ENCODE measurements at places on chromosomes 16 and 17. TPM values are rescaled to one million over a fixed set of nuclear protein-coding genes. Genes with fewer than 3 reads are reported as not detected.

- DNase-seq, result no peak
Measured at GRCh38 chr17:7858522-7858810, 663 bp downstream of the CYB5D1 start.

The CACNG3 gene
- not detected for polyA plus RNA-seq

GRCh38 chr16:62102588-62102987, 66.3 kb upstream of the CDH8 start:
- no peak for DNase-seq

GRCh38 chr17:17826342-17826713, 10.5 kb downstream of the SREBF1 start:
- no peak for DNase-seq

The SCPEP1 gene
- polyA plus RNA-seq, result 66.4 TPM

- DNase-seq, result no peak
Measured at GRCh38 chr17:29165800-29166506, 14.2 kb downstream of the MYO18A start.

The DPEP3 gene
- not detected for polyA plus RNA-seq

The NPIPB13 gene
- 1.7 TPM for polyA plus RNA-seq

DNA sequence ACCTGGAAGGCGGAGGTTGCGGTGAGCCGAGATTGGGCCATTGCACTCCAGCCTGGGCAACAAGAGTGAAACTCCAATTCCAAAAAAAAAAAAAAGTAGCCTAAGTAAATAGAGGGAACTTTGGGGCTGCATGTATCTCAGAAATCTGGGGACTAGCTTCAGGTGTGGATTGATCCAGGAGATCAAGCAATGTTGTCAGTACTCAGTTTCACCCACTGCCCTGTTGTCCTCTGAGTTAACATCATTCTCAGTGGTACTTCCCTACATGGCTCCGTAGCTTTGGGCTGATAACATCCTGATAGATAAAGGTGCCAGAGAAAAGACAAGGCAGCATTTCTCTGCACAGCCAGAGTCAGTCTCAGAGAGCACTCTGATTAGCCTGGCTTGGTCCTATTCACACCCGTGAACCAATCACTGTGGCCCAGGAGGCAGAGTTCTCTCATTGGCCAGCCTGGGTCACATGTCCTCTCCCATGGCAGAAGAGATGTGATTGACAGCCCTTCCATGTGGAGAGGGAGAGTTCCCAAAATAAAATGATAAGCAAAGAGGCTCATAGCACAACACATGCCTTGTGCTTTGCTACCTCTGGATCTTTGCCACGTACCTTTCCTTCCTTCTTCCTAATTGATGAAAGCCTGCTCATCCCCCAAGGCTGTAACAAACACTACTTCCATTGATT, 99.6 kb downstream of the ABCC1 start:
- DNase-seq, result no peak

The VTN gene
- 0.53 TPM for polyA plus RNA-seq

DNA sequence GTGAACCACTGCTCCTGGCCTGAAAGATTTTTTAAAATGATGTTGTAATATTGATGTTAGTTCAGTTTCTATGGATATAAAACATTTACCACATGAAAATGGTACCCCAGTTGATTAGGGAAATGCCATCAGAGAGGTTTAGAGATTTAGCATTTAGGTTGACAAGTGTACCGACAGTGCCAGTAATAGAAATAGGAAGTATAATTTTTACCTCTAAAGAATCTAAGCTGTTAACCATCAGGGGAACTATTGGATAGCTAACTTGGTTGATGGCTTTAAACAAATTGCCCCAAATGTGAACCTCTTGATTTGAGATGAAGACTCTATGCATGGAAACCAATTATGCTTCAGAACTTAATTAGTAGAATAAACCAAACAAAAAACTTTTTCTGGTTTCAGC, 6.4 kb downstream of the CBFB start:
- DNase-seq, result no peak

The LITAFD gene
- not detected for polyA plus RNA-seq

- no peak for DNase-seq
Measured at GRCh38 chr17:57597531-57598453, 147.3 kb downstream of the CCDC182 start.

GRCh38 chr16:17206712-17207111, 264.0 kb downstream of the XYLT1 start:
- DNase-seq, result no peak

The SUZ12 gene
- 24.1 TPM for polyA plus RNA-seq

- DNase-seq, result no peak
Measured at GRCh38 chr17:82228278-82228841, 482 bp upstream of the SLC16A3 start.

- DNase-seq, result no peak
Measured at GRCh38 chr16:88967830-88968588, 9.0 kb downstream of the CBFA2T3 start.

The CCL4L2 gene
- polyA plus RNA-seq, result not detected

The MAF gene
- 0.07 TPM for polyA plus RNA-seq

GRCh38 chr17:27959382-27959709, 66.2 kb upstream of the LYRM9 start:
- DNase-seq, result no peak

DNA sequence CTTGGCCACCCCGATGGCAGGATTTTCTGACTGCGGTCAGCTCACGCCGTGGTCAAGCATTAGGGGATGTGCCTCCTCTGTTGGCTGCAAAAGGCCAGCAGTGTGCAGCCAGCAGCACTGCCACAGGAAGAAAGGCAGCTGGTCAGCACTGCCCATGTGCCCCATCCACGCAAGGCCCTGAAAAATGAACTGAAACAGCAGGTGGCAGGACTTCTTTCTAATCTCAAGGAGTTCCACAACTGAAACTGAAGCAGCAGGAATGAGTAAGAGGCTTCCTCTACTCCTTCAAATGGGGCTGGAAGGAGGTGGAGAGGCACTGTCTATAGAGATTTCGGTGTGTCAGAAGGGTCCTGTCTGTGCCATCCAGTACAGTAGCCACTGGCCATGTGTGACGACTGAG, 3.2 kb downstream of the ZNF500 start:
- DNase-seq, result no peak

DNA sequence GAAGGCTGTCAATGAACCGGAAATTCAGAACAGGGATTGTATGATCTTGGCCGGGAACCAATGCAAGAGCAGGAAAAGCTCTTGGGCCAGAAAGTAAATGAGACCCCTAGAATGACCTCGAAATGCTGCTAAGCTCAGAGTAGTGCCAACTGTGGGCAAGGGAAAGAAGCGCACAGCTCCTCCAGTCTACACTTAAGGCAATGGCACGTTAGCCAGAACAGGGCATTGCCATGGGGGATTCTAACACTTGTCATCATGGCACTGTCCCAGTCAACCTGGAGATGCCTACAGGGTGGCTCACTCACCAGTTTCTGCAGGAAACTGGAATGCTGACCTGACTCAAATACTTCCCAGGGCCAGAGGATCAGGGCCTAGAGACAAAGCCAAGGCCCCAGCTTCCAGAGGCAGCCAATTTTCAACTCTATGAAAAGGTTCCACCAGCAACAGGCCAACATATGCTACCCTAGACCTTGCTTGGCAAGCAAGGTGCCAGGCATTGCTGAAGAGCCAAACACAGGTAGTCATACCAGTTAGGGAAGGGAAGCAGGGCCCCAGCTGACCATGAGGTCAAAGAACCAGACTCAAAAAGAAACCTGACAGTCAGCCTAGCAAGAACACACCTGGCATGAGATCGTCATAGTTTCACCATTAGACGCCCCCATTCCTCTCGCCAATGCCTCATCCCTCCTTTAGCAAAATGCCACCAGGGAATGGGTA, 34.9 kb downstream of the ARHGAP17 start:
- no peak for DNase-seq

DNA sequence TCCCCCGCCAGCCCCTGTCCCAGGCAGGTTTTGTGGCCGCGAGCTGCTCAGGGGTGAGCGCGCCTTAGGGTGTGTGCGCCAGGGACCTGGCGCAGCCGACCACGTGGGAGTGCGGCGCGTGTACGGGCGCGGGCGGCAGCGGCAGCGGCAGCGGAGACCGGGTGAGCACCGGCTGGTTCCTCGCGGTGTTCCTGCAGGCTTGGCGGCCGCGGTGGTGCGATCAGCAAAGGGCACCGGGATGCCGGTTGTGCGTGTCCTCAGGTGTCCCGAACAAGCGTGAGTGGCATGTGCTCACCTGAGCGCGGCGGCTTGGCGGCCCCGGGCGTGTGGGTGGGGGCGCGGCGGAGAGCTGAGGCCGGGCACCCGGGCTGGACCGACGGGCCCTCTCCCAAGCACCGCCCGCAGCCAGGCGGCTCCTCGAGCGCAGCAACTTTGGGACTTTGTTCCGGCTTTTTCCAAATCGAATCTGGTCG, 381 bp upstream of the HSD11B2 start:
- DNase-seq, result no peak

DNA sequence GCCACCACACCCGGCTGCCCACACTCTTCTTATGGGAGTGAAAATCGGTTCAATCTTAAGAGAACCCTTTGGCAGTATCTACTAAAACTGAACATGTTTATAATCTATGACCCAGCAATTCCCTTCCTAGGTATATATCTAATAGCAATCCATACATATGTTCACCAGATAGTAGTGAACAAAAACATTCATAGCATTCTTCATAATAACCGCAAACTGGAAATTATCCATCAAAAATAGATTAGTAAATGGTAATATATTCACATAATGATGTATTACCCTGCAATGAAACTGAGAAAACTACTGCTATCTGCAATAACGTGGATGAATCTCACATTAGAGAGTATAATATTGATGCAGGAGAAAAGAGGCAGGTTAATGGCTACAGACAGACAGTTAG, 23.1 kb downstream of the COPRS start:
- DNase-seq, result no peak

GRCh38 chr16:56321571-56321970, 103.8 kb downstream of the AMFR start:
- DNase-seq, result no peak

The TNFRSF13B gene
- not detected for polyA plus RNA-seq

GRCh38 chr17:82941021-82942001, 101.5 kb upstream of the ZNF750 start:
- DNase-seq, result no peak

The FOXN1 gene
- polyA plus RNA-seq, result not detected

The SCNN1B gene
- not detected for polyA plus RNA-seq

- no peak for DNase-seq
Measured at GRCh38 chr16:57970970-57971369, at the start of gene CNGB1. Gene CNGB1, minus strand, starts transcription at chr16:57971128. Its CDS starts 3,842 bp downstream, at chr16:57967286.

DNA sequence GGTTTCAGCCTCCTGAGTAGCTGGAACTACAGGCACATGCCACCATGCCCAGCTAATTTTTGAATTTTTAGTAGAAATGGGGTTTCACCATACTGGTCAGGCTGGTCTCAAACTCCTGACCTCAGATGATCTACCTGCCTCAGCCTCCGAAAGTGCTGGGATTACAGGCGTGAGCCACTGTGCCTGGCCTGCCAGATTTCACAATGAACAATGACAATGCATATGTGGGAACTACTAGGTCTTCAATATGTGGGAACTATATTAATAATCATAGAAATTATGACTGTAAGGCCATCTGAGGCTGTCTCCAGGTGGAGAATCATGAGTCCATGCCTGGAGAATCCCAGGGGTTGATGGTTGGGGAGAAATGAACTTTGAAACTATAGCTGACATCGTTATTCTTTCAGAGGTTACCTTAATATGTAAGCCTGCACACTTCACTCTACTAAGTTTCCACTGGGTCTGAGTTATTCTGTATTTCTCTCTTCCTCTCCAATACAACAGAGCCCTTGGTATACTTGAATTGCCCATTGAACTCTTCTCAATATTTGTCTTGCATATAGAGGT, 7.2 kb upstream of the DRC7 start:
- no peak for DNase-seq

DNA sequence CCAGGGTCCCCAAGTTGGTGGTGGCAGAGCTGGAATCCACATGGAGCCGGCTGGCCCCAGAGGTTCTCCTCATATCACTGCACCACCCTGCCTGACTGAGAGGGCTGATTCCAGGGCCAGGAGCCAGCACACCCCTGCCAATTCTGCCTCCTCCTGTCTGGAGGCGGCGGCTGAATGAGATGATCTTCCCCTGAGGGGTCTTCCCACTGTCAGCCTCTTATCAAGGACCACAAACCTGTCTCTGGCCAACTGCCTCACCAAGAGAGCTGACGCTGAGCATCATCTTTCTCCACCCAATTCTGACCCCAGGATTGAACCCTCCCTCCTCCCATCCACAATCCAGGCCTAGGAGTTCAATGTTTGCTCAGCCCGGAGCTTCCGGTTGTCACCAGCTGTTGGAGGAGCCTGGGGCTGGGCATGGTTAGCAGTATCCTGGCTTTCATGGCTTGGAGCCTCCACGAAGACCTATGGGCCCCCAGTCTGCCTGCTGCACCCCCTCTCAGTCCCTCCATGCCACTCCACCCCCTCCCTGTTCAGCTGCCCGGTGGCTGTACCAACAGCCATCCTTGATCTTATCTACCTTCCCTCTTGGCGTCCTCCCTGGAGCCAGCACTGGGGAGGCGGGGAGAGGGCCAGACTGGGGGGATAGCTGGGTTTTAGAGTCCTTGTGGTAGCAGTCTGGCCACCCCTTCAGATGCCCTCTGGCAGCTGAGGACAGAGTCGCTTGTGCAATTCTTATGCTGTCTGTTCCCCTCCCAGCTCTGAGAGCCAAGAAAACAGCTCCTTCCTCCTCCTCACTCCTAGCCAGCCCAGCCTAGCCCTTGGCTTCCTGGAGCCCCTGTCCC, 25.6 kb downstream of the ABCC3 start:
- DNase-seq, result no peak

DNA sequence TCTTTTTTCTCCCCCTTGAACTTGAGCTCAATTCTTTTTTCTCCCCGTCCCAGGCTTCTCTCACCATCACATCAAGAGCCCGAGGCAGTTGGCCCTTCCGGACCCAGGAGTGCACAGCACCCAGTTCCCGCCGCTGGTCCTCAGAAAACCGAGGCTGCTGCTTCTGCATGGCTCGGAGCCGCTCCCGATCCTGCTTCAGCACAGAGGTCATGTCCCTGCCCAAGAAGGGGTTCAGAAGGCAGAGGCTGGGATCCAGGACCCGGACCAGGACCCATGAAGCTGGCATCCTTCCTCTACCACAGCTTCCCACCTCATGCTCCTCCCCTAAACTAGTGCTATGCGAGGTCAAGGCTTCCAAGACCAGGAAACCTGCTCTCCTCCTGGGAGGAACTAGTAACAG, 10.5 kb downstream of the PER1 start:
- no peak for DNase-seq

DNA sequence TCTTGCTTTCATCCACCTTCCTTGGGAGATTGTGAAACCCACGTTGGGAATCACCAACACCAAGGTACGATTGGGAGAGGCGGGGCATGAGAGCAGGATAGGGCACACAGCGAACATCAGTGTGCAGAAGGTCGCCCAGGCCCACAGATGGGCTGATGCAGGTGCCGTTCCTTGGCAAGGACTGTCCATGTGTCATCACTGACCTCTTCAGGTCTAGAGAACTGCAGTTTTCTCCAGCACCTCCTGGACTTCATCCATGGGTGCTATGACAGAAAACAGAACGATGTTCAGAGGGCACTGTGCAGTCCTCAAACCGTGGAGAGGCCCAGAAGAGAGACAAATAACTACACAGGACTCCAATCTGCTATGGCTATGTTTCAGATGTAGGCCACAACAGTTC, 23.9 kb upstream of the TAT start:
- no peak for DNase-seq

DNA sequence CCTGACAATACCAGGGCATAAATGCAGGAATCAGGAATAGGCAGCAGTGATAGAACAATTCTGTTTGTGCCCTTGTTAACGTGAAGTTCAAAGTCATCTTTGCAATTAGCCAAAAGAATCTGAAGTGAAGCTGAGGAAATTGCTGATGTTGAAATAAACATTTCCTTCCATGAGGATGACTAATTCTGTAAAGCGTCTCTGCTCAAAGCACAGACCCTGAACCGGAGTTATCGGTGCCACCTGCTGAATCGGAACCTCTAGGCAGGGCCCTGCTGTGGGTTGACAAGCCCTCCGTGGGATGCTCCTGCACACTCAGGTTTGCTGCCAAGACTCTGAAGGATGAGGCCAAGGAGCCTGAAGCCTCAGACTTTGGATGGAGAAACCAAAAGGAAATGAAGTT, 37.0 kb upstream of the CDH1 start:
- no peak for DNase-seq

The KRTAP2-3 gene
- 1.3 TPM for polyA plus RNA-seq
